ENCODE measurements at places on chromosomes 6 and 20. TPM values are rescaled to one million over a fixed set of nuclear protein-coding genes. Genes with fewer than 3 reads are reported as not detected.

DNA sequence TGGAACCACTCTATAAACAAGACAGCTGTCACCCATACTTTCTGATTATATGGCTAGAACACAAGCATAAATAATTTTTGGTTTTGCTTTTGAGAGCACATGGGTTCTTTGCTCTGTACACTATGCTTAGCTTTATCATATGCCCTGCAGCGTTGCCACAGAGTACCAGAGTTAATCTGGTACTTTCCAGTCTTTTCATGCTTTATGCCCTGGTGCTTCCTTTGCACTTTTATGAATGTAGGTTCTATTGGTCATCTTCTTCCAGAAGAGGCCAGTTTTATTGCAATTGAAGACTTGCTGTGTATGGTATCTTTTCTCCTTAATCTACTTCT, 20.8 kb downstream of the SHLD1 start:
- DNase-seq = no peak
- H3K36me3 ChIP-seq = no peaks in the 10 kb centered on the region
- no peak overlapping the region for H3K4me3 ChIP-seq
- no peaks in the 10 kb centered on the region for H3K4me1 ChIP-seq
- H3K27ac ChIP-seq = no peak overlapping the region

DNA sequence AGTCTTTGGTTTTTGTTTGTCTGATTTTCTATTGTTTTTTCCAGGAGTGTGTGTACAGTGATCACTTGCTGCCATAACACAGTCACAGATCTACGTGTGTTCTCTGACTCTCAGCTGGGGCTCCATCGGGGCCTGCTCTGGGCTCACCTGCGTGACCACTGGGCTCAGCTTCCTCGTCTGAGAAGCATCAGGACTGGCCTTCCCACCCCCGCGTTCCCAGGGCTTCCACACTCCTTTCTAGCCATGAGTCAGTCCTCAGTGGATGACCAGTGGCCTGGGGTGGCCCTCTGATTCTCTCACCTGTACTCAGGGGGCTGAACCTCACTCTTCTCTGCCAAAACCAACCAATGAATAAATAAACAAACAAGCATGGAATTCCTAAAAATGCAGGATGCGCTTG, 14.5 kb downstream of the THBS2 start:
- H3K27ac ChIP-seq = peak overlapping the region; percentile 64
- H3K27me3 ChIP-seq = no peaks in the 10 kb centered on the region
- H3K36me3 ChIP-seq = peaks cover 91% of the 10 kb centered on the region
- no peak overlapping the region for H3K4me3 ChIP-seq
- DNase-seq = no peak

DNA sequence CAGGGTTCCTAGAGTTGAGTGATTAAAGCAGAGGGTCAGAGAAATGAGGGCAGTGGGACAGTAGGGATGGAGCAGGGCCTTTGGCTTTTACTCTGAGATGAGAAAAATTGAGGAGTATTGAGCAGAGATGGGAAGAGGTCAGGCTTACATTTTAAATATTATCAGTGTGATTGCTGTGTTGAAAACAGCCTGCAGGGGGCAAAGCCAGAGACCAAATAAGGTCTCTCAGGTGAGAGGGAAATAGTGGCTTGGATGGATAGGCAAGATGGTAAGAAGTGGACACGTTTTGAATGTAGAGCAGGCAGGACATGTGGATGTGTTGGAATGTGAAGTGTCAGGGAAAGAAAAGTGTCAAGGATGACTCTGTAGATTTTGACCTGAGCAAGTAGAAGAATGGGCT, 105.0 kb upstream of the MAP3K7 start:
- no peaks in the 10 kb centered on the region for H3K27me3 ChIP-seq
- DNase-seq = no peak
- H3K36me3 ChIP-seq = no peaks in the 10 kb centered on the region
- H3K4me1 ChIP-seq = no peaks in the 10 kb centered on the region

- H3K27me3 ChIP-seq = no peaks in the 10 kb centered on the region
- DNase-seq = no peak
- H3K4me1 ChIP-seq = no peaks in the 10 kb centered on the region
- no peak overlapping the region for H3K27ac ChIP-seq
- H3K36me3 ChIP-seq = no peaks in the 10 kb centered on the region
- H3K4me3 ChIP-seq = no peak overlapping the region
These were observed 577.7 kb downstream of the HAO1 start for GRCh38 chr20:7362601-7363000.

GRCh38 chr6:25389471-25389870, 110.3 kb downstream of the CARMIL1 start:
- peak; percentile 82 for DNase-seq
- no peak overlapping the region for H3K4me3 ChIP-seq
- H3K27me3 ChIP-seq = no peaks in the 10 kb centered on the region
- H3K27ac ChIP-seq = no peak overlapping the region

GRCh38 chr6:161271343-161272030, 2.4 kb downstream of the AGPAT4 start:
- no peaks in the 10 kb centered on the region for H3K27me3 ChIP-seq
- H3K4me1 ChIP-seq = peaks cover 19% of the 10 kb centered on the region
- H3K27ac ChIP-seq = no peak overlapping the region
- H3K4me3 ChIP-seq = no peak overlapping the region
- no peaks in the 10 kb centered on the region for H3K36me3 ChIP-seq

DNA sequence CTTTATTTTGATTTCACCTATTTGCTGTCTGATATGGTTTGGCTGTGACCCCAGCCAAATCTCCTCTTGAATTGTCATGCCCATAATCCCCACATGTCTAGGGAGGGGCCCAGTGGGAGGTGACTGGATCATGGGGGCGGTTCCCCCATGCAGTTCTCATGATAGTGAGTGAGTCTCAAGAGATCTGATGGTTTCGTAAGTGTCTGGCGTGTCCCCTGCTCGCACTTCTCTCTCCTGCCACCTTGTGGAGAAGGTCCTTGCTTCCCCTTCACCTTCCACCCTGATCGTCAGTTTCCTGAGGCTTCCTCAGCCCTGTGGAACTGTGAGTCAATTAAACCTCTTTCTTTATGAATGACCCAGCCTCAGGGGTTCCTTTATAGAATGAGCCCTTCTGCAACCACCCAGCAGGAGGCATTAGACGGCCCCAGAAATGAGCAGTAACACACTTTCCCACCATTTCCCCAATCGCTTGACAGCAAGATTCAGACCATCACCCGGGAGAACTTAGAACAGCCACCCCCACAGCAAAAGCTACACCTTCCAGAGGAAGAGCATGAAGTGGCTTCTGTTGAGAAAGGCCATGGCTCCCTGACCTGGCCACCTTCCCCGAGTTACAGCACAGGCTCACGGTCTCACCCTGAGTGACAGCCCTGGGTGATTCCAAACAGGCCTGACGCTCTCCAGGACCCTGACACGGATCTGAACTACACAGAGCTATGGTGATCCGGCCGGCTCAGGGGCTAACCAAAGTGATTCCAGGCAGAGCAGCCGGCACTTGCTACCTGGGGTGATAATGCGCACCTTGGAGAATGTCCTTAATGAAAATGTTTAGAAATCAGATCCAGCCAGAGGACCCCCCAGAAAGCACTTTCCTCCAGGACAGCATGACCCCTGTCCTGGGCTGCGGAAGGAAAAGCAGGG, 131.2 kb upstream of the CDH4 start:
- H3K4me1 ChIP-seq = peaks cover 14% of the 10 kb centered on the region
- H3K27ac ChIP-seq = no peak overlapping the region
- H3K4me3 ChIP-seq = no peak overlapping the region
- H3K27me3 ChIP-seq = no peaks in the 10 kb centered on the region
- no peak for DNase-seq
- H3K36me3 ChIP-seq = no peaks in the 10 kb centered on the region

- H3K4me3 ChIP-seq = no peak overlapping the region
- H3K4me1 ChIP-seq = peaks cover 1% of the 10 kb centered on the region
These were observed 288.5 kb downstream of the PRL start for GRCh38 chr6:22008248-22008836.

- no peak for DNase-seq
- H3K27me3 ChIP-seq = no peaks in the 10 kb centered on the region
- no peaks in the 10 kb centered on the region for H3K36me3 ChIP-seq
- no peak overlapping the region for H3K27ac ChIP-seq
- no peaks in the 10 kb centered on the region for H3K4me1 ChIP-seq
- H3K4me3 ChIP-seq = no peak overlapping the region
These were observed 28.9 kb downstream of the ZNF831 start for GRCh38 chr20:59192533-59192896.

DNA sequence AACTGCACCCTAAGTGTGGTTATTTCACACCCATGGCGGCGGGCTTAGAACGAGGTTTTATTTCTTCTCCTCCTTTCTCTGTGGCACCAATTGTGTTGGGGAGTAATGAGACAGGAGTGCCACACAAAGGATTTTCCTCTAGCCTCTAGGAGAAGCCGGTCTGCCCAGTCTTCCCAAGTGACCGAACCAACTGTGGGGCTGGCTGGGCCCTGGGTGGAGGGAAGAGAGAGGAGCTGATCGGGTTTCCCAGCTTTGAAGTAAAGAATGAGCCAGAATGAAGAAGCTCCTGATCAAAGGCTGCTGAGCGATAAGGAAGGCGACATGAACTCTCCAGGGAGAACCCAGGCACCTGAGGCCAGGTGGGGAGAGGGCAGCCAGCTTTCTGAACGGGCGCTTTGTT, 616.0 kb upstream of the BTBD3 start:
- no peak for DNase-seq
- H3K36me3 ChIP-seq = no peaks in the 10 kb centered on the region
- no peak overlapping the region for H3K4me3 ChIP-seq
- no peaks in the 10 kb centered on the region for H3K4me1 ChIP-seq
- no peaks in the 10 kb centered on the region for H3K27me3 ChIP-seq

- no peak overlapping the region for H3K4me3 ChIP-seq
- no peak for DNase-seq
- no peaks in the 10 kb centered on the region for H3K36me3 ChIP-seq
- H3K27me3 ChIP-seq = no peaks in the 10 kb centered on the region
- peaks cover 71% of the 10 kb centered on the region for H3K4me1 ChIP-seq
These were observed 838.2 kb downstream of the MAFB start for GRCh38 chr20:39850821-39851330.

DNA sequence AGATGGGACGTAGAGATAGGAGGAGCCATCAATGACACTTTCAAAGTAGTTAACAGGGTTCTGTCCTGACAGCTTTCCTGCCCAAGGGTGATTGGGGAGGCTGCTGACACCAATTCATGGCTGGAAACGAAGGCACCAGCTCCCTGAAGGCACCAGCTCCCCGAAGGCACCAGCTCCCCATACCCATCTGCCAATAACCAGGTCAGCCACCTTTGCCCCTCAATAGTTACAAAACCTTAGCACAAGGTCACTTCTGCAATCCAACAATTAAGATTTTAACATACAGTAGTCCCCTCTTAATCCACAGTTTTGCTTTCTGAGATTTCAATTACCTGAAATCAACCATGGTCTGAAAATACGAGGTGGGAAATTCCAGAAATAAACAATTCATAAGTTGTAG, 51.7 kb downstream of the ELOVL5 start:
- H3K4me1 ChIP-seq = peaks cover 20% of the 10 kb centered on the region
- H3K4me3 ChIP-seq = no peak overlapping the region
- H3K27me3 ChIP-seq = no peaks in the 10 kb centered on the region
- no peak overlapping the region for H3K27ac ChIP-seq

DNA sequence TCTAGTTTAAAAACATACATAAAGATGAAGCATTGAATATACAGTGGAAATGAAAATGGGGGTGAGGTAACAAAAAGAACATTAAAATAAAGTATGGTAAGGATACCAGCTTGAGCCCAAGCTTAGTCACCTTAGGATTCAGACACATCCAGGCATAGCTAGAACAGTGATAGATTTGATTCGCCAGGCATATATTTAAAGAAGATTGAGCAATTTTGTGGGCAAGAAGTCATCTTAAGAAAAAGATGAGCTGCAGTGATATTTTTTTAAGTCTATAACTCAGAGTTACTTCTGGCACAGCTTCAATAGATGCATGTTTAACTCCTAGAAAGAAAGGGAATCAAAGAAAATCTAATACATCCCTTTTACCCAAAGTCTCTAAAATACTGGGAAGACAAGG, 97.9 kb downstream of the BMP5 start:
- H3K4me3 ChIP-seq = no peak overlapping the region
- H3K4me1 ChIP-seq = peaks cover 4% of the 10 kb centered on the region
- no peaks in the 10 kb centered on the region for H3K27me3 ChIP-seq

GRCh38 chr6:114284281-114284680, 58.5 kb downstream of the HS3ST5 start:
- no peak for DNase-seq
- no peaks in the 10 kb centered on the region for H3K36me3 ChIP-seq
- no peaks in the 10 kb centered on the region for H3K4me1 ChIP-seq
- no peaks in the 10 kb centered on the region for H3K27me3 ChIP-seq
- H3K27ac ChIP-seq = no peak overlapping the region

The HSPA12B gene
- total RNA-seq = not detected

The ANKRD66 gene
- not detected for total RNA-seq

The BCAS1 gene
- total RNA-seq = not detected

The TRIM31 gene
- not detected for total RNA-seq

The MUC21 gene
- total RNA-seq = not detected

The TSPO2 gene
- total RNA-seq = not detected

The BANF2 gene
- total RNA-seq = not detected

The SLPI gene
- total RNA-seq = 2.1 TPM

The TEAD3 gene
- total RNA-seq = 11.2 TPM
